Activated CD8-positive, alpha-beta memory T cell treated with anti-CD3 and anti-CD28 coated beads for 1 hour (primary cell): ENCODE measurements at places on chromosomes 6 and 20.

DNA sequence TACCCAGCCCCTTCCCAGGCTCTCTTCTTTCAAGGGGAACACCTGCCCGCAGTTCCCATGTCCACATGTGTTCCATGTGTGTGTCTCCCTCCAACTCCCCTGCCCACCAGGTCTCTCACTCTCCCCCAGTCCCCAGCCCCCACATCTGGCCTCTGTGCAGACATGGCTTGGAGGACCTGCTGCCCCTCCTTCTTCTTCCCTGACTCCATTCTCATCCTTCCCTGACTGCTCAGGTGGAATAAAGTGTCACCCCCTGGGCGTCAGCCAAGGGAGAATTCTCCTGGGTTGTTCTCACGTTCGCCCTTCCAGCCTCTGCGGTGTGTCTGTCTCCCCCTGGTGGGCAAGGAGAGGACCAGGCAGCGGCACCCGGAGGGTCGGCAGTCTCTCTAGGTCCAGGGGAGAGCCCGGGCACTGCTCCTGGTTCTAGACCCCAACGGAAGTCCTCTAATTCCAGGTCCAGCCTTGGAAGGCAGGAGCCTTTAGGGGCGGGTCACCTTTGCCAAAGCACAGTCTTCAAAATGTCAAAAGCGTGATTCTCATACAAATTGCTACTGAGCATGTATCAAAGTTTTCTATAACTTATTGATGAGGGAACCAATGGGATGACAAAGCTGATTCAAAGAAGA, 50.5 kb downstream of the EBF4 start:
- DNase-seq: peak; percentile 59

- DNase-seq: no peak
These were observed 748.6 kb upstream of the HS3ST5 start for GRCh38 chr6:115091461-115091860.

DNA sequence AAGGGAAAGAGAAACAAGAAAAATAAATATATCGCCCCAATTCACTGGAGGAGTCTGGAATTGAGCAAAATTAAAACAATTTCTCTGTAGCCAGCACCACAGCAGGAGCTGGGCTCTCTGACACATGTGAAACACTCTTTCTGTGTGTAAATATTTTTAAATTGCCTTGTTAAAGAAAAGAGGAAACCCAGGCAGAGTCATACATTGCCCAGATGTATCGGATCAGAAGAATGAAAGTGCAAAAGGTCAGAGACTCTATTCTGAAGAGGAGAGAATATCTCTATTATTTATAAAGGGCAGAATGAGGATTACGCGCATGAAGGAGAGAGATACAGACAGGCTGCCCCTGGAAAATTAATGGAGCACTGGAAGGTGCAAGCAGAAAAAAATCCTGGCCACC, 127.0 kb upstream of the MAN1A1 start:
- DNase-seq: no peak

DNA sequence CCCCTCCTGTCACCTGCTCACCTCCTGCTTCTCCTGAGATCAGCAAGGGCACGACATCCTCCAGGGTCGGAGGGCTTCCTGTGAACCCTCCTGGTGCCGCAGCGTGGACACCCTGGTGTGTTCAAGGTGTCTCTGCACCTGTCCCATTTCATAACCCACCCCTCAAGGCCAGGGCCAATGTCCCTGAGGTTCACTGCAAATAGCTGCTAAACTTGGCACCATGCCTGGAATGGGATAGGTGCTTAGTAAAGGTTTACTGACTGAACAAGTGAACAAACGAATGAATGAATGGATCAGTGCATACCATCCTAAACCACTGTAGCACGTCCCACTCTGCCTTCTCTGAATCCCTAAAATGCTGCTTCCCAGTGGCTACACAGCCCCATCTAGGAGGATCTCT, 35.0 kb downstream of the SIRPA start:
- no peak for DNase-seq

GRCh38 chr6:113385020-113385431, 472.1 kb upstream of the MARCKS start:
- no peak for DNase-seq

- DNase-seq: no peak
These were observed 171.4 kb upstream of the RSPO3 start for GRCh38 chr6:126947070-126947469.

DNA sequence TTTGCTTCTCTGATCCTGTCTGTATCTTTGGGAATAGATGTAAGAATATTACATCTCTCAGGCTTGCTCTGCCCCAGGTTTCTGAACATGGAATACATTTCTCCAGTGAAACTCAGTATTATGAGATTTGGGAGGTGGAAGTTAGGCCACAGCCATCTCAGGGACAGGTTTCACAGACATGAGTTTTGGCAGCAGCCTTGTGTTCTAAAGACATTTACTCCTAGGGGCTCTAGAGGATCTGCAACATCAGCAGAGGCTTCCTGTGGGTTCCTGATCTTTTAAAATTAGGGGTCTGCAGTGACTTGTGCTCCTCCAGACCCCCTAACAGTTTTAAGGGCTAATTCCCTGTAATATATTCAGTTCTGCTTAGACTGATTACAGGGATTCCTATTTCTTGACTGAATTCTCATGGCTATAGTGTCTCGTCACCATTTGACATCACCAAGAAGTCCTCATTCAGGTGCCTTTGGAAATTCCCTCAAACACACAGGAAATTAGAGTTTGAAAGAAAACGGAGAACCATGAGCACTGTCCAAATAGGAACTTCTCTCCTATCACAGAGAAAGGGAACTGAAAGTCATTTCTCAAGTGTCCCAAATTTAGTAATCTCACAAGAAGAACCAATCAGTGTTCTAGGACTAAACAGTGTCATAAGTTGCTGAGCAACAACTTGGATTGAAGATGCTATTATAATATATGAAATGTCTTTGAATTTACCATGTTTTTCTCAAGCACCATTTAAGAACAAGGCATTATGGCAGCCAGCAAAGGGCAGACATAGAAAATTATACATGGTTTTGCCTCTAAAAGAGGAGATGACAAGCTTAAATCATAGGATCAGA, 2.5 kb upstream of the HLA-DRA start:
- DNase-seq: no peak

DNA sequence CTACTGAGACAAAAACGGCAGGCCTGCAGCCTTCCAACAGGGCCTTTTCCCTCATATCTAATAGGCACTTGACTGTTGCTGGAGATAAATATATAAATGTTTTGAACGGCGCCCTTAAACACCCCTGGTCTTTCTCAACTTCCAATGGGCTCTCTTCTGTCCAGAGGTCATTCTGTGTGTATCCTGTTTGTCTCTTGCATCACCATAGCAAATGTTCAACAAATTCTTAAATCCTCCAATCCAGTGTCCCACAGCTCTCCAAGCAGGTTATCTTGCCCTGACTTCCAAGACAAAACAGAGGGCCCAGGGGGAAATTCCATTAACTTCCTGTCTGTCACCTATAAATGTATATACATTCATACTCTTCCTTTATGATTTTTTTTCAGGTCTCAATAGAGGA, 62.0 kb downstream of the OR2J2 start:
- DNase-seq: no peak

DNA sequence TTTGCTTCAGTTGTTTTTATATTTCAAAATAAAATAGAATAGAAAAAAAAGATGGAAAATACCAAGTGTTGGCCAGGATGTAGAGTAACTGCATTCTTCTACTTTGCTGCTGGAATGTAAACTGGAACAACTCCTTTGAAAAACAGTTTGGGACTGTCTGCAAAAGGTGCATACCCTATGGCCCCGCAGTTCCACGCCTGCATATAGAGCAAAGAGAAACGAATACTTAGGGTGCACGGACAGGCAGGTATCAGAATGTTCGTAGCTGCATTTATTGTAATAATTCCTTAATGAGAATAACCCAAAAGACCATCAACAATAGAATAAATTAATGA, 603 bp upstream of the RAB23 start:
- DNase-seq: no peak

GRCh38 chr6:90167514-90168379, 128.9 kb downstream of the BACH2 start:
- no peak for DNase-seq

GRCh38 chr6:79812195-79812594, 135.2 kb downstream of the ELOVL4 start:
- DNase-seq: no peak

DNA sequence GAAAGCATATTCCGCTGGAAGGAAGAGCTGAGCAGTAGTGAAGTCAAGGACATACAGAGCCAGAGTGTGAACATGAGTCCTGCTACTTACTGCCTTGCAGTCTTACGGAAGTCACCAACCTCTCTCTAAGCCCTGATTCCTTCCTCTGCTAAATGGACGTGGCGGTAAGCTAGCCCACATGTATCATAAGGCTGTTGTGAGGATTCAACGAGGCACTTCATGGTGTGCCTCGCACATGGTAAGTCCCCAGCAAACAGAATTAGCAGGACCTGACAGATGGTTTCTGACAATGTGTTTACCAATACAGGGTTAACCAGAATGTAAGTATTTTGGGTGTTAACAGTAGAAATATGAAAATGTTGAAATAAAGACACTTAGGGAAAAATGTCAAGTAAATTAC, 93.2 kb downstream of the IRF4 start:
- DNase-seq: no peak

GRCh38 chr20:1636621-1637020, 16.8 kb upstream of the SIRPB1 start:
- DNase-seq: no peak

DNA sequence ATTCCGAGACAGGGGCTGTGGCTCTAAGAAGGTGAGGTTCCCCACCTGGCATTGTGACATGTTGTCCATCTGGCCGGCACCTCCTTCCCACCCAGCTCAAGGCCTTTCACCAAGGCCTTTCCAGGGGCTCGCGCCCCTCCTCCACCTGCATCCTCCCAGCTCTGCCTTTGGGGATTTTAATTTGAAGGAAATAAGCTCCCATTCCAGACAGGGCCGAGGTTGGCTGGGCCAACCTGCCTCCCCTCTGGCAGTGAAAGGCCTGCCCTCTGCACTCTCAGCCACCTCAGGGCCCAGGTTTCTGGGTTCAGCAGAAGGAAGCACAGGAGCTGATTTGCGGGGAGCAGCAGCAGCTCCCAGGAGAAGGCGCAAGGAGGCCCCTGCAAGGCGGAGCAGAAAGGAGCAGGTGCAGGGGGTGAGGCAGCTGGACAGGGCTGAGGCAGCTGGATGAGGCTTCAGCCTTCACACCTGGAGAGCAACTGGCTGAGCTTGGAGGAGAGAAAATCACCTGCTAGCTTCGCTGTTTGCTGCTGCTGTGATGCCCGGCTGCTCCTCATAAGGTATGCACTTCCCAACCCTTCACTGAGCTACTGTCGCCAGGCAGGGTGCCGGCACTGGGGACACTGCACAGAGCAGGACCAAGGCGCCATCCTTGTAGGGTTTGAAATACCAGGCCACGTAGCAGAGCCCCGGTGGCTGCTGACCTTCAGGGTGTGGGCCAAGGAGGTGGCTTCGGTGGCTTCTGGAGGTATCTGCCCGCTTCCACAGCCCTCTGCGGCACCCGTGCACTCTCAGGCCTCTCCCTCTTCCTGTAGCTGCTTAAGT, 147.0 kb downstream of the SYNDIG1 start:
- no peak for DNase-seq

DNA sequence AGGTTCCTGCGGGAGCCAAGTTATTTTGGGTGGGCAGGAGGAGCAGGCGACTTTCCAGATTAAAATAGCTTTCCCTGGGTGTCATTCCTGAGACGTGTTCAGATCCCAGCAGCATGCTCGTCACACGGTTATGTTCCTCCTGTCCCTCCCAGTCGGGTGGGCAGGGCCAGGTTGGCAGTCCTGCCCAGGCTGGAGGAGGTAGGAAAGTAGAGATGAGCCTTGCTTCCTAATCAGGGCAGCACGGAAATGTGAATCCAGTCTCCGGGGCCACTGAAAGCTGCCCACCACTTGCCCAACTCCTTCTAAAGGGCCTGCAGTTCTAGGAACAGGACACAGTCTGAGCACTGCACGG, 137.0 kb downstream of the MRPL14 start:
- DNase-seq: no peak

DNA sequence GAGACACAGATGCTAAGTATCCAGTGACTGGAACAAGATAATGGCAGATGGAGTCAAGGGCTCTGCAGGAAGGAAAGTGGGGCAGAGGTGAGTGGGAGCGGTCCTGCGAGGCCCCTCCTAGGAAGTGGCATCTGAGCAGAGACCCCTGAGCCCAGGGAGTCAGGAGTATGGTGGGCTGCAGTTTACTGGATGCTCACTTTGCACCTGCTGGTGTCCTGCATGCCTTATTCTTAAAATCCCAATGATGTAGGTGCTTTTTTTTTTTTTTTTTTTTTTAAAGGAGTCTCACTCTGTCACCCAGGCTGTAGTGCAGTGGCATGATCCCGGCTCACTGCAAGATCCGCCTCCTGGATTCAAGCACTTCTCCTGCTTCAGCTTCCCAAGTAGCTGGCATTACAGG, 5.6 kb downstream of the CEBPB start:
- DNase-seq: no peak

- no peak for DNase-seq
These were observed 23.7 kb upstream of the ID1 start for GRCh38 chr20:31581391-31581790.

GRCh38 chr6:39755231-39755630, 30.0 kb upstream of the KIF6 start:
- no peak for DNase-seq

- no peak for DNase-seq
These were observed 160.7 kb upstream of the PDE10A start for GRCh38 chr6:165823609-165824326.

DNA sequence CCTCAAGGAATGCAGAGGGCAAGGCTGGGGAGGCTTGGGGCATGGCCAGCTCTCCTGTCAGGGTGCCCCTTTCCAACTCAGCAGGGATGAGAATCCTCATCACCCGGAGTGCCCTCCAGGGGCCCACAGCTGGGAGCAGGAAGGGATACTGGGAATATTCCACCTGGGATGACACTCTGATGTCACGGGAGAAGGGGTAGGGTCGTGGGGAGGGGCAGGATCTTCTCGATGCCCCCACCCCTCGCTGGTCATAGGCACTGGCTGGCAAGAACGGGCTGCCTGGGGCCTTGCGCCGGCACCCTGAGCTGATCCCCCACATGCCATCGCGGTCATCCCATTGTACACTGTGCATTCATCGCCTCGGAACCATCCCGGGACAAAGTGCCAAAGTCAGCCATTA, 10.6 kb upstream of the NXT1 start:
- no peak for DNase-seq

DNA sequence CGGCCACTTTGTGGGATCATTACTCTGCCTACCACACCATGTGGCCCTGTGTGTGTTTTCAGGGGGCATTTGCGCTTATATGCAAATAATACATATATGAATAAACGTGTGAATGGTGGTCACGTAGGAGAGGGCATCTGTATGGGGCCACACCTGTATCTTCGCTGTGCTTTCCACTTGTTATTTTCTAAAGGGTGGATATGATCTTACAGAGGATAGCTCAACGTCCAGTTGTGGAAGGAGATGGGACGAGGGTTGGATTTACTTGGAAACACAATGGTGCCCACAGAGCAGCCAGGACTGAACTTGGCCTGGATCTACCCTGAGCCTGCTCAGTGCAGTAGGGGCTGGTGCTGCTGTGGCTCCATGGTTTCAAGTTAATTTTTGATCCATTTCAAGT, 93.3 kb downstream of the YTHDF1 start:
- DNase-seq: no peak
